ENCODE measurements at places on chromosomes 3 and 15.

DNA sequence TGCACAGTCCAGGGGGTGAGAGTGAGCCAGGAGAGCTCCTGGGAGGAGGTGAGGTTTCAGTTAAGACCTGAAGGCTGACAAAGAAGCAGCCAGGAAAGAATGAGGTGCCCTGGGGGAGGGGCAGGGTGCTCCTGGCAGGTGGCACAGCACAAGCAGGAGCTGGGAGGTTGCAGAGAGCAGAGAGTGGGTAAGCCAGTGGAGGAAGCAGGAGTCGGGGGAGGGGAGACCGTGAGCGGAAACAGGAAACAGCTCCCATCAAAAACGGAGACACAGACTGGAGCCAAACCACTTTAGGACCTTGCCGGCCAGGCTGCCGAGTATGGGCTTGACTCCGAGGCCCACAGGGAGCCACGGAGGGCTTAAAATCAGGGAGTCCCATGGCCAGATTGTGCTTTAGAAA is 12.1 kb upstream of the FBLN2 start:
- DNase-seq, result no peak

DNA sequence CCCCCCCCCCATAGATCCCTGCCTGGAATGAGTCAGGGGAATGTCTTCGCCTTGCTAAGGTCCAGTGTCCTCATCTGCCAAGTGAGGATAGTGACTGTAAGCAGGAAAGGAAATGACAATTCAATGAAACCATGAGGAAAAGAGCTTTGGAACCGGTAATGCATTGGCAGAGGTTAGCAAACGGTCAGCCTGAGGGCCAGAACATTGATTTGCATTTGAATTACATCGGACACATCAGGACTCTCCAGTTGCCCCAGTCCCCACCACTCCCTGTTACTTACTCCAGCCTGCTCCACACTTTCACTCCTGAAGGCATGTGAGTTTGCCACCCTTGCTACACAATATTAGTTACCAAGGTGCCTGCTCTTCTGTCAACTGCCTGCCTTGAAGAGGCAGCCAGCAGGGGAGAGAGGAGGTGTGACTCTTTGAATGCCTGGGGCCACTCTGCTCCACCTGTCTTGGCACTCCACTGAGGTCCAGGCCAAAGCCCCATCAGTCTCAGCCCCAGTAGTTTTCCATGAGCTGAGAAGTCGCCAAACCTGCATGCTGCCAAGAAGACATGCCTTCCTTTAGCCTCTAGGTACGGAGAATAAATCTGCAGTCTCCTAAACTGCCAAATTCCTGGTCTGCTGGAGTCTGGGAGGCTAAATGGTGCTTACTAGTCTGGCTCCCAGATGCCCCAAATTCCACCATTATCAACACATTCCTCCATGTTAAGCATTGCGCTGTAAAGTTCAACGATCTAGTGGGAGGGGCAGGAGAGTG is 191.7 kb upstream of the TLE3 start:
- DNase-seq, result no peak

GRCh38 chr3:3799173-3800079 is at the start of gene LRRN1:
LRRN1 (plus strand) TSS chr3:3799431; CDS start chr3:3844642, 45,211 bp downstream.
- DNase-seq, result peak; percentile 83

DNA sequence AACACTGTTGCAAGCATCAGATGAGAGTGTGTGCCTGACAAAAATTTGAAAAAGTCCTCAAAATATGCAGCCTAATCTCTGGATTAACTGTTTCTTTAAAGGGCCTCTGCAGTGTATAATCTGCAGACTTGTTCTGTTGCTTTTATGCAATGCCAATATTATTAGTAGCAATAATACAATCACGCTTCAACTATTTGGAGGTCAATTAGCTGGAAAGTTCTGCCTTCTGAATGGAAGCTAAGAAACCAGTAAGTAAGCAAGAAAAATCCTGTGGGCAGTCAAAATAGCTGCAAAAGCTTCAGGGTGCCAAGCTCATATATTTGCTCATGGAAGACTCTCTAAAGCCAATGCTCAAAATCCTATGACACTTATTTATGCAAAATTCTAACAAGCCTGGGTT is 153.2 kb upstream of the NR2F2 start:
- DNase-seq, result no peak

- DNase-seq, result no peak
Measured at GRCh38 chr3:107524326-107524840, 1.6 kb downstream of the BBX start.

GRCh38 chr3:44236485-44236908 is 5.2 kb upstream of the TOPAZ1 start:
- no peak for DNase-seq

DNA sequence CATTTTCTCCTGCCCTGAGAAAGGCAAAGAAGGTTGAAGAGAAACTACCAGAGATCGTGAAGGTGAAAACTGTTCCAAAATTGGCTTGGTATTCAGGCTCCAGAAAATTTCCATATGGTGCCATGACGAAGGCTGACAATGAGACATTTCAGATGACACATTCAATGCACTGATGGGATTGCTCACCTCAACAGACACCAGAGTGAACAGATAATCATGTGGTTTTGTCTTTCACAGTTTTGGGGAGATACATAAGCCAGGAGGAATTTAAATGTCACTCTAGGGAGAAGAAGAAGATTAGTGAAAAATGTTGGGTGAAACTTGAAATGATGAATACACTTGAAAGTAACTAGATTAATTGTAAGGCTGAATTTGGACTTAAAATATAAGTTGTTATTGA is 339.7 kb upstream of the EPHA3 start:
- no peak for DNase-seq

DNA sequence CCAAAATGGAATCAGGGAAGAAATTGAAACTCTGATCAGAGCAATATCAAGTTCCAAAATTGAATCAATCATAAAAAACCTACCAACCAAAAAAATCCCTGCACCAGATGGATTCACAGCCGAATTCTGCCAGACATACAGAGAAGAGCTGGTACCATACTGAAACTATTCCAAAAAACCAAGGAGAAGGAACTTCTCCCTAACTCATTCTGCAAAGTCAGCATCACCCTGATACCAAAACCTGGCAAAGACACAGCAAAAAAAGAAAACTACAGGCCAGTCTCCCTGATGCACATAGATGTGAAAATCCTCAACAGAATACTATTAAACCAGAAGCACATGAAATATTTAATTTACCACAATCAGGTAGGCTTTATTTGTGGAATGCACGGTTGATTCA is 118.1 kb downstream of the MYRIP start:
- no peak for DNase-seq

DNA sequence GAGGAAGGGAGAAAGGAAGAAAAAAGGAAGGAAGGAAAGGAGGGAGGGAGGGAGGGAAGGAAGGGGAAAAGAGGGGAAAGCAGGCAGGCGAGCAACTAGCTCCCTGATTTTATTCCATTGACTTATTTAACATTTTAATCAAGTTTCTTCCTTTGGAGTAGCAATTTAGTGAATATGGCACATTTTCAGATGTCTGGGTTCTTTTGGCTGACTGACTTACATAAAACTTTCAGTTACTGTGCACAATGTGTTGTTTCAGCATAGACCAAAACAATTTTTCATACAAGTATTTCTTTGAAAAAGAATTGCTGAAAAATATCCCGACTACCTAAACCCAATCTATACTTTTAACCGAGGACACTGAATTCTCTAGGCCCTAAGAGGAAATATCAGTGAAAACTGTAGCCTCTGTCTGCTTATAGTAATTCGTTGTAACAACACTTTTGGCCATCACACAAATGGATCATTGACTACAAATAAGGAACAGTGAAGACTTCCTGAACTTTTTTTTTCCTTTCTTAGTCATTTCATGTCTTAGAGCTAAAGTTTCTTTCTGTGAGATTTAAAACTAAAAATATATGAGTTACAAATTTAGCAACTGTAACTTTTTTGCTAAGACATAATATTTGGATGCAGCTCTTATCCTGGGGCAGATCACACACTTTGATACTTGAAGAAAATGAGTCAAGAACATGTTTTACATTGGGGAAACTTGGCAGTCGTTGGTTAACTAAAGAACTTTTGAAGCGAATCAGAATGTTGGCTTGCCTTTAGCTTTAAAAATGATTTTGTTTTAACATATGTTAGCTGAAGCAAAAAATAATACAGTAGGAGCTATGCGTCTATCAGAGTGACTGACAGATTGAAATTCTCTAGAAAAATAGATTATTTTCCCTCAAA is 79.6 kb downstream of the SOX2 start:
- no peak for DNase-seq

- DNase-seq, result no peak
Measured at GRCh38 chr15:84570164-84570735, 30.6 kb upstream of the ZSCAN2 start.

GRCh38 chr15:43242616-43243015 is 21.8 kb upstream of the EPB42 start:
- DNase-seq, result no peak

DNA sequence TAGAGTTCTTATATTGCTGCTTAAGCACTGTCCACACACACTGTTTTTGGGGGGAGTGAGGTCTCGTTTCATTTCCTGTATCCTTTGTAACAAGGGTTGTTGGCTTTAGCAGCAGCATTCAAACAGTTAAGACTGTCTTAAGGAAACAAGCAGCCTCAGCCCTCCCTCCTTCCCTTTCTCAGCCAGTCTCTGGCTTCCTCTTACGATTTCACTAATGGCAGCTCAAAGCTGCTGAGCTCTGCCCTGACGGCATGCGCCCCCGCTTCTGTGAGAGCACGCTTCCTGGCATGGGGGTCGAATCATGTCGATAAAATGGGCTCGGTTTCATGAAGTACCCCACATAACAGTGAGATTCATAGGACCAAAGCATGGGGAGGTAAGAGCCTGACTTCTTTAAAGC is 105.0 kb downstream of the KLHL25 start:
- DNase-seq, result no peak

- DNase-seq, result peak; percentile 44
Measured at GRCh38 chr3:172104471-172105072, 65.2 kb downstream of the FNDC3B start.

- no peak for DNase-seq
Measured at GRCh38 chr15:74535388-74536084, 5.5 kb upstream of the ARID3B start.

DNA sequence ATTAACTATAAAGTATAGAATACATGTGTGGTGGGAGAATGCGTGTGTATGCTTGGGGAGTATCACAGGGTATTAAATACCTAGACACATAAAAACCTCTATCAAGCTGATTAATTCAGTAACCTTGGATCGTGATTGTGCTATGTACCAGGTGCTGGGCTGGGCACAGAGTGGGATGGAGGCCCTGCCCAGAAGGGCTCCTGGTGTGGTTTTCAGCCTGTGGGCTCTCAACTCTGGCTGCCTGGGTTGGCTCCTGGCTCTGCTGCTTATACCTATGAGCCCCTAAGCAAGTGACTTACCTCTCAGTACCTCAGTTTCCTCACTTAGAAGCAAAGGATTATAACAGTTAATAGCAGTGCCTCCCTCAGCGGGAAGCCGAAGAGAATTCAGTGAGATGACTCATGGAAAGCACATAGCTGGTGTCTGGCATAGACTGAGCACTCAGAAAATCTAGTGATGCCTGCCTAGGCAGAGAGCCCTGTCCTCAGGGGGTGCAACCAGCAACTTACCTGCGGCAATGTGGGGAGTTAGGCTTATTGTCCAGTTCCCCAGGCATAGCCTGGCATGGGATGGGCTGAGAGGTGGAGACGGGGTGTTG is 90.6 kb upstream of the MYZAP start:
- DNase-seq, result no peak

- DNase-seq, result no peak
Measured at GRCh38 chr15:87648278-87648677, 608.3 kb downstream of the NTRK3 start.

- DNase-seq, result no peak
Measured at GRCh38 chr3:100813828-100814227, 104.5 kb downstream of the TFG start.

GRCh38 chr15:29090617-29091466 is 178.8 kb downstream of the NSMCE3 start:
- no peak for DNase-seq

DNA sequence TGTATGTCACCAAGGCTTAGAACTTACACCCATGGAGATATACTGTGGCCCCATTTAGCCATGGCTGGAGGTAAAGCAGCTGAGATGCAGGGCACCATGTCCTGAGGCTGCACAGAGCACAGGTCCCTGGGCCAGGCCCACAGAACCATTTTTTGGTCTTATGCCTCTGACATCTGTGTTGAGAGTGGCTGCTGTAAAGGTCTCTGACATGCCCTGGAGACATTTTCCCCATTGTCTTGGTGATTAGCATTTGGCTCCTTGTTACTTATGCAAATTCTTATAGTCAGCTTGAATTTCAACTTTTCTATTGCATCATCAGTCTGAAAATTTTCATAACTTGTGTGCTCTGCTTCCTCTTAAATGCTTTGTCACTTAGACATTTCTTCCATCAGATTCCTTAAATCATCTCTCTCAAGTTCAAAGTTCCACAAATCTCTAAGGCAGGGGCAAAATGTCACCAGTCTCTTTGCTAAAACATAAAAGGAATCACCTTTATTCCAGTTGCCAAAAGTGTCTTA is 701.3 kb downstream of the EPHA3 start:
- no peak for DNase-seq

- no peak for DNase-seq
Measured at GRCh38 chr3:86951322-86951721, 39.6 kb downstream of the VGLL3 start.

DNA sequence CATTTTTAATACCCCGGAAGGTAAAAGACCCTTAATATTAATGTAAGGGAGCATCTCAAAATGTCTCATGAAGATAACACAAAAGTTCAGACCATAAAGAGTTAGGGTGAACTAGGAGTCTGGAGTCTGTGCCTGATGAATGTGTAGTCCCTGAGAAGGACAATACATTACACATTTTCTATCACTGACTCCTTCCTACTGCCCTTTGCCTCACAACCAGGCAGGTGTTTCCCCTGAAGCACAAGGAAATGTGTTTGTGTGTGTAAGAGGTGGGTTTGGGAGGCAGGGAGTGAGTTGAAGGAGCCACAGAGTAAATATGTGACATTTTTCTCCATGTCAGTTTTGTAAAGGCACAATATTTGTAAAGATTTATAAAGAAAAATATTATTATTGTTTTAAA is 59.1 kb downstream of the SSR3 start:
- DNase-seq, result no peak

GRCh38 chr3:150451329-150452048 is 43.4 kb downstream of the TSC22D2 start:
- DNase-seq, result no peak

GRCh38 chr3:149559525-149559924 is 85.0 kb downstream of the TM4SF4 start:
- DNase-seq, result no peak

DNA sequence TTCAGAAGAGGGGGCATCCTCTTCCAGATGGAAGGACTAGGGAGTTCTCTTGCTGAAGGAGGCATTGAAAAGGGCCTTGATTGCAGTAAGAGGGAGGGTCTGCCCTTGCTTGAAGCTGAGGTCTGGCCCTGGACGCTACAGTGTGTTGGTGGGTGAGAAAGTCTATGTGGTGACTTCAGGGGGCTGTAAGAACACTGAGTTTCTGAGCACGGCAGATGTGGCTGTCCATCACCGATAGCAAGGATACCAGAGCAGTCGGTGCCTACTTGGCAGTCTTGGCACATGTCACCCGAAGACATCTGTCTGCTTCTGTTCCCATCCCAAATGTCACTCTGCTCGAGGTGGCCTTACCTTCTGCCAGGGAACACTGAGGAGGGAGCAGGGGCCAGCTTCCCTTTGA is 631.1 kb upstream of the CFAP20DC start:
- DNase-seq, result no peak

GRCh38 chr3:171824824-171825221 is 14.5 kb upstream of the PLD1 start:
- no peak for DNase-seq

GRCh38 chr15:45361878-45362277 is 16.5 kb downstream of the GATM start:
- no peak for DNase-seq

GRCh38 chr3:192861972-192862371 is 55.7 kb downstream of the MB21D2 start:
- no peak for DNase-seq
